ENCODE measurements at places on chromosomes 4 and X.

DNA sequence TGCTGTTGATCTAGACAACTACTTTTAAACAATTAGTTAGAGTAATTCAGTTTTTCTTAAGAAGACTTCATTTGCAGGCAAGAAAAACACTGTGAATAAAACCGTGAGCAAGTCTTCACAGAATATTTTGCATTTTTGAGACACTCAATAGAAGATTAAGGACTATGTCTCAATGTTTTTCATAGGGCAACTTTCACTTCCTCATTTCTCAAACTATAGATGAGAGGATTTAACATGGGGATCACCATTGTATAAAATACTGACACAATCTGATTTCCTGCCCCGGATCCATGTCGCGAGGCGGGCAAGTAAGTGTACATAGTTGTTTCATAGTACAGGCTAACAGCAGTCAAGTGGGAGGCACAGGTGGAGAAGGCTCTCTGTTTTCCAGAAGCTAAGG is 108.8 kb upstream of the IGSF1 start:
- DNase-seq: no peak

DNA sequence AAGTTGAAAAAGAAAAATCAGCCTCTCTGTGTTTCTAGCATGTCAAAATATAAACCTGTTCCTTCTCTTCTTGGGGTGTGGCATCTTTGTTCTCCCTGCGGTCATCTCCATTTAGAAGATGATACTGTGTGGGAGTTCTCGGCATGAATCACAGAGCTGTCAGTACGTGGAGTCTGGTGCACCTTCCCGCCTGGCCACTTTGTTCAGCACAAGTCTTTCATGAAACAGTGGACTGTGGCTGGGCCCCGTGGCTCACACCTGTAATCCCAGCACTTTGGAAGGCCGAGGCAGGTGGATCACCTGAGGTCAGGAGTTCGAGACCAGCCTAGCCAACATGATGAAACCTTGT is 166.5 kb downstream of the MAML3 start:
- DNase-seq: no peak

DNA sequence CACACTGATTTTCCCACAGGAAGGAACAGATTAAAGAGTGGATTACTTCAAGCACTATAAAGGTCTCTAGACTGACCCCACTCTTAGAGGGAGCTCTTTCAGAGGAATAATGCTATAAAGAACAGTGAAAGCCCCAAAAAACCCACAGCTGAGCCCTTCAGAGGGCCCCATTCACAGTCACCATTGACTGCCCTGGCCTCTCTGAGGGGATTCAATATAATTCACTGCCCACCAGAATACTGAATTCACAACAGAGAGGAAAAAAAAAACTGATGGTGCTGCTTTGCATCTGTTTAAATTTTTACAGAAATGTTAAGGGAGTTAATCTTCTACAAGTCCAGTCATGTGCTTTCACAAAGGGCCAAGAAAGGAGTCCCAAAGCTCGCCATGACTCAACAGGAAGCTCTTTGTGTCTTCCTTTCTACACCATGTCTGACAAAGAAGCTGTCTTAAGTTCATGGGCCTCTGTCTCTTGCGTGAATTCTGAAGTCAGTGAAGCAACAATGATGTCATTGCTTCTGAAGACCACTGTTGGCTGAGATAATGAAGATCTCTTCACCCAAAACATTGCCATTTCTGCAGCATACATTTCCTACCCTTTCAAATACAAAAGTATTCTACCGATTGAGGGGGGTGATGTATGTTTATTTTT is 174.9 kb downstream of the ADAMTS3 start:
- DNase-seq: no peak

DNA sequence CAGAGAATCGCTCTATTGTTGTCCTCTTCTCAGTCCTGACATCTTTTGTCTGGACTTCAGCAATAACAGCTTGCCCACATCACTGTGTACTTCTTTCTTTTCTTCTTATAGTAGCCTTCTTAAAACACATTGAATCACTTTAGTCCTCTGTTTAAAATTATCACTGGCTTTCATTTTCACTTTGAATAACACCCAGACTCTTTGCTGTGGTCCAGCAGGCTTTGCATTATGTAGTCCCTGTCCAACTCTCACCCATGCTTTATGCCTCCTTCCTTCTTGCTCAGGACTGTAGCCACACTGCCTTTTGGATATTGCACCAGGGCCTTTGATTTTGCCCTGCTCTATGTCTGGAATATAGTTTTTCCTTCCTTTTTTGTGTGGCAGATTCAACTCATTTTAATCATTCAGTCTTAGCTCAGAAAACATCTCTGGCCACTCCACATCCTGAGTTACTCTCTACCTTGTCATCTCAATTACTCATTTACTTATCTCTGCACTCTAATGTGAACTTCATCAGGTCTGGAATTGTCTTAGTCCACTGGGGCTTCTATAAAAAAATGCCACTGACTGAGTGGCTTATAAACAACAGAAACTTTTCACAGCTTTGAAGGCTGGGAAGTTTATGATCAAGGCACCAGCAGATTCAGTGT is 168.2 kb downstream of the C4orf33 start:
- DNase-seq: no peak

DNA sequence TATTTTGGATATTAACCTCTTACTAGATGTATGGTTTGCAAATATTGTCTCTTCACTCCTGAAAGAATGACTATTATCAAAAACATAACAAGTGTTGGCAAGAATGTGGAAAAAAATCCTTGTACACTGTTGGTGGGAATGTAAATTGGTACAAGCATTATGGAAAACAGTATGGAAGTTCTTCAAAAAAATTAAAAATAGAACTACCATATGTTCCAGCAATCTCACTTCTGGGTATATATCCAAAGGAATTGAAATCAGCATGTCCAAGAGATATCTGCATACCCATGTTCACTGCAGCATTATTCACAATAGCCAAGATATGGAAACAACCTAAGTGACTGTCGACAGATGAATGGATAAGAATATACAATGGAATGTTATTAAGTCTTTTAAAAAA is 61.6 kb upstream of the KIT start:
- DNase-seq: no peak

DNA sequence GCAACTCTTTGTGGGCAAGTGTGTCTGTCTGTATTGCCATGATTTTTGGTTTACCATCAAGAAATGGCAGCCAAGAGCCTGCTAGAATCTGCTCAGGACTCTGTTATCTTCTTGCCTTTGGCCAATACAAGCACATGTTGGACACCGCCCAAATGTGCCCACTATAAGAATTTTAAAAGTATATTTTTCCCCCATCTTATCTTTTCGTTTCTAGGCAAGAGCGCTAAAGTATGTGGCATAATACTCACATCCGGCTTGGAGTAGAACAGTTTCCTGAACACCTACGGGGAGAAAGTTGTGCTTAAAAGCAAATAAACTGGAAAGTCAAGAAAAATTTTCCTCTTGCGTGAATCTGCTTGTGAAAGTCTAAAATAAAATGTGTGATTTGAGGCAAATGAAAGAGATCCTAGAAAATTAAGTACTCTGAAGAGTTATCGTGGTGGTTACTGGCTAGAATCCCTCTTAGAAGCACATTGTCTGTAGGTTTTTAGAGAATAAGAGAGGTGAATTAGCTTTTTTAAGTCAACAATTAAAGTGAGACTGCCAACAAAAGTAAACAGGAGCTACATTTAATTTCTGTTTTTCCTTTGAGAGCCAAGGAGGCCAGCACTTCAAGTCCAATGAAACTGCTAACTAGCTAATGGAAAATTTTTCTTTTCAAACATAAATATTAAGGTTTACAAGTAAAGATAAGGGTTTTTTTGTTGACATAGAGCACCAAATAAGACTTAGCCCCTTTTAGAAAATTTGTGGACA is 220.2 kb downstream of the SOWAHB start:
- no peak for DNase-seq

DNA sequence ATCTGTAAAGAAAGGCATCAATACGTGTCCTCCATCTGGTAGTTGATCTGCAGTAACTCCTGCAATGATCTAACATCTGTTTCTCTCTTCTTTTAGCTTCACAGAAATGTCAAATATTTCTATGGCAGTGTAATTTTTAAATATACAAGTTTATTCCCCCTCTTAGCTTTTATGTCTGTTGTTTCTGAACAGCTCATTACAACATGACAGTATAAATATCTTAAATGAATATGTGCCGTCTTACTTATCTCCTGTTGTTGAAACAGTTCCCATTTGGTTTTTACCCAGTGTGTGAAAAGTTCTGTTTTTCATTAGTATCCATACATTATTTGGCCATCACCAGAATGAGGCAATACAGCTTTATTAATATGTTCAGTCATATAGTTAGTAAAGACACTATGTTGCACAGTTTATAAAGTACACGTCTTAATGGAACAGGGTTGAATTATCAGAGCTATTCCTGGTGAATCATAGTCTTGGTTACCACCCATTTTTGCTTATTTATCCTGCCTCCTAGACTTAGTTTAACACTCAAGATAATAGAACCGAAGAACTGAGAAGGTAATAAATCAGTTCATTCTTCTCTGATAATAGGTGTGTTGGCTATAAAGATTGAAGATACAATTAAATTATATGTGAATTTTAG is 321.6 kb downstream of the TENM3 start:
- DNase-seq: no peak

DNA sequence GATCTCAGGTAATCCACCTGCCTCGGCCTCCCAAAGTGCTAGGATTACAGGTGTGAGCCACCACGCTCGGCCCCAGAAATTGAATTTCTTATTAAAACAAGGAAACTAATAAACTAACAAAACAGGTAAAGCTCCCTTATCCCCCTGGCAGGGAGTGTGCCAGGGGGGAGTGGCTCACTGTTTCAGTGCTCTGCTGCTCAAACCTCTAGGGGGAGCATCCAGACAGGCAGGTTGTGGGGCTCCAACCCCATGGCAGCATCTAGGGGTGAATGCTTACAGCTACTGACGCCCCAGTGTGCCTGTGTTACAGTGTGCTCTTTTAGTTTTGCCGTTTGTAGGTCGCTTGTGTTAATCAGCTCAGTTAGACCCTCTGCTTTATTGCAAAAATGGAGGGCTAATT is 605.0 kb downstream of the GABRG1 start:
- no peak for DNase-seq

DNA sequence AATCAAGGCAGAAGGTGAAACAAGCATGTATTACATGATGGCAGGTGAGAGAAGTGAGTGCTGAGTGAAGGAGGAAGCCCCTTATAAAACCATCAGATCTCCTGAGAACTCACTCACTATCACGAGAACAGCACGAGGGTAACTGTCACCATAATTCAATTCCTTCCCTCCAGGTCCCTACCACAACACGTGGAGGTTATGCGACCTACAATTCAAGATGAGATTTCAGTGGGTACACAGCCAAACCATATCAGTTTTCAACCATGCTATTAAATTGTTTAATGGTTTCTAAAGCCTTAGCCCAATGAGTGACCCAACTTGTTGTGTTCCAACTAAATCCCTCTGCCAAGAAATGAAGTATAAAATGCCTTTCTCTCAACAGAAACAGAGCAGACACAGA is 519.8 kb downstream of the GBA3 start:
- no peak for DNase-seq
